ENCODE measurements at places on chromosomes 7 and 10.

DNA sequence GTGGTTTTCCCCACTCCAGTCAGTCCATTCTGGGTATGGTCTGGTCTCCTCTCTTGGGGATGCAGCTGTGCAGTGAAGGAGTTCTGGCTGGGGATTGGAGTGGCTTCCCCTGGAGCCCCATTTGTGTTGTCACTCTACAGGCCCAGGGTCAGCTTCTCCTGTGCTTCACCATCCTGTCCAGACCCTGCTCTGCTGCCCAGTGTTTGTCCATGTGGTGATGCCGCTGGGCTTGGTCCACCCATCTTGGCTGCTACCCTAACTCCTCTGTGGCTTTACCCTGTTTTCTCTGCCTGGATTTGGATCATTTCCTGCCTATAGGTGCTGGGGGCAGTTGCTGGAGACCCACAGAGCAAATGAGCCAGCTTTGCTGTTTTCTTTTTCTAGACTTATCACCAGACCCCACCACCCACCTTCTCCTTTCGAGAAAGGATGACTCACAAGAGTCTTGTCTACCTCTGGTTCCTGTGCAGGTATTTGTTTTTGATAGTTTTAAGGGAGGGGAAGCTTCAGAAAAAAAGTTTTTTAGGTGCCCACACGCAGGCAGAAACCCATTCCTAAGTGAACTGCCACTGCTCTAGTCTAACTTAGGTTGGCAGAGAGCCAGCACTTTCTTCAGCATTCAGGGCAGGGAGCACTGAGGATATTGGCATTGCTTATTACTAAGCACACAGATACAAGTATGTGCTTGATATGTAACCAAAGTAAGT lies 8.5 kb downstream of the ZDHHC16 start:
- DNase-seq: no peak

GRCh38 chr7:139043823-139044812 lies 8.3 kb upstream of the ZC3HAV1L start:
- peak; percentile 83 for DNase-seq

DNA sequence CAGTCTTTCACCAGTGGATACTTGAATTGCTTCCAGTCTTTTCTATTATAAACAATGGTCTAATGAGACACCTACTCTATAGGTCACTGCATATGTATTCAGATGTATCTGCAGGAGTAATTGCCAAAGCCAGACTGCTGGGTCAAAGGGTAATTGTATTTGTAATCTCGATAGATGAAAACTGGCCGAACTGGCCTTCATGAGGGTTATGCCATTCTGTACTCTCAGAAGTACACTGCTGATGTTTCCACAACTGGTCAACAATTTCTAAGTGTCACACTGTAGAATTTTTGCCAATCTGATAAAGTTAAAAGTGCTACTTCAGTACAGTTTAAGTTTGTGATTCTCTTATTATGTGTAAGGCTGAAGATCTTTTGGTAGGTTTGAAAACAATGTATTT lies 64.6 kb downstream of the JAZF1 start:
- DNase-seq: no peak

GRCh38 chr7:134191876-134192275 lies 64.7 kb downstream of the LRGUK start:
- no peak for DNase-seq

GRCh38 chr10:6667679-6668270 lies 87.7 kb upstream of the PRKCQ start:
- no peak for DNase-seq

DNA sequence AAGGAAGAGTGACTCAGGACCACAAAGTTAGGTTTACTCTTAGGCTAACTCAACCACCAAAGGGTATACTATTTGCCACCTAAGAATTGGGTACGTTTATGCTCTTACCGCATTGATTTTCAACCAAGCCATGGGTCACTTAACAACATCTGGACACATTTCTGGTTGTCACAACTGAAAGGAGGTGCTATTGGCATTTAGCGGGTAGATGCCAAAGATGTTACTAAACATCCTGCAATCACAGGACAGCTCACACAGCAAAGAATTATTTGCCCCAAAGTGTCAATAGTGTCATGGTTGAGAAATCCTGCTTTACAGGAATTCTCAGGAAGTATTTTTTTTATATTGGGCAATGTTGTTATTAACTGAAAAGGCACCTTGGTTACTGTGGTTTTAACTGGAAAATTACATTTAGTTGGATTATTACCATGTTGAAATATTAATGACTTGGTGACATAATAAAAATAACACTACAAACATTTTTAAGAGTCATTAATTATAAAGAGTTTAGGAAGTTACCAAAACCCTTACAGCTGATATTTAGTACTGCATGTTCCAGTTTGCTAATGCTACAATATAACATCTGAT lies 185.0 kb upstream of the TMEM196 start:
- no peak for DNase-seq

Measured in NCI-H2227 treated with DMSO at 0.1 percent for 48 hours (cell line).